Ascending aorta (tissue), 2 donors: ENCODE measurements at places on chromosomes 2 and 18.

GRCh38 chr2:204686406-204686805 lies 141.1 kb downstream of the PARD3B start:
- DNase-seq = no peak
- H3K4me3 ChIP-seq = no peak overlapping the region
- no peaks in the 10 kb centered on the region for H3K36me3 ChIP-seq

DNA sequence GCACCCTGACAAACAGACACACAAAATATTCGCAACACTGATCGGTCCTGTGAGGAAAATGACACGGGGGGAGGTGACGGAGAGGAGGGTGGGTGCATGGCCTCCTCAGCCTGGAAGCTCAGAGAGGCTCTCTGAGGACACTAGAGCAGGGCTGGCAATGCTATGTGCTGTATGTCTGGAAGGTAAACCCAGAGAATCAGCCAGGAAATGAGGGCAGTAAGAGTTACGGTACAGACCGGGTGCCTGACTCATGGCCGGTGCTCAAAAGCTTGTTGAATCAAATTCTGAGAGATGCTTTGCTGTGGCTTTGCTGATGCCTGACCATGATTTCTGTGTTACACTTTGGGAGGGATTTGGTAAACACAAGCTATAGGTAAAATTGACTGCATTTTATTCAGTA lies 81.9 kb downstream of the CCDC93 start:
- H3K36me3 ChIP-seq = peaks cover 68% of the 10 kb centered on the region
- H3K4me3 ChIP-seq = no peak overlapping the region
- no peaks in the 10 kb centered on the region for H3K4me1 ChIP-seq
- no peak overlapping the region for H3K27ac ChIP-seq

GRCh38 chr2:109348671-109349502 lies 219.9 kb downstream of the SH3RF3 start:
- H3K27ac ChIP-seq = peak overlapping the region; percentile 76
- DNase-seq = no peak
- H3K27me3 ChIP-seq = no peaks in the 10 kb centered on the region
- H3K36me3 ChIP-seq = no peaks in the 10 kb centered on the region
- peaks cover 40% of the 10 kb centered on the region for H3K4me1 ChIP-seq

GRCh38 chr18:13566941-13567746 lies 159.2 kb downstream of the FAM210A start:
- H3K27ac ChIP-seq = peak overlapping the region; percentile 70
- no peak overlapping the region for H3K4me3 ChIP-seq
- DNase-seq = peak; percentile 52
- peaks cover 23% of the 10 kb centered on the region for H3K4me1 ChIP-seq

DNA sequence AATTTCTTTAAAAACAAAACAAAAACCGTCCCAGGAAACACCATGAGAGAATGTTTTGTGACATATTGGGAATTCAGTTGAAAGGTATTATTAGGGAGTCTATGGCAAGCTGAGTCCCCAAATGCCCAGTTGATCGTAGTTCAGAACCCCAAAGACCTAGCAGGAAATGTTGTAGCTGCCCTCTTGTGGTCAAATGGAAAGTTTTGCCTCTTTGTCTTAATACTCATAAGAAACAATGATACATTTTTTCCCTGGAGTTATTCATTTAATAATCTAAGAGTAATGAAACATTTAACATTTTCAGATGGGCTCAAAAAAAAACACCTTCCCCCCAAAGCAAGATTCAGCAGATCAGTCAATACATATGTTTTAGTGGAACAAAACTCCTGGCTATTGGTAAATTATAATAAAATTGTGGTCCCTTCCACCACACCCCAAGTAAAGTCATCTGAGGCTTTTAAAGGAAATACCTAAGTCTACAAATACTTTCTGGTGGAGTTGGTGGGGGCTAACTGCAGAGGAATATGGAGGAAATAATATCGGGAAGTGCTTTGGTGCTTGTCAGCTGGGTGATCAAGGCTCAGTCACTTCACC lies 37.8 kb upstream of the EFEMP1 start:
- no peak overlapping the region for H3K27ac ChIP-seq
- H3K36me3 ChIP-seq = no peaks in the 10 kb centered on the region
- H3K27me3 ChIP-seq = no peaks in the 10 kb centered on the region
- H3K4me1 ChIP-seq = peaks cover 8% of the 10 kb centered on the region

GRCh38 chr2:23426263-23426905 lies 41.4 kb downstream of the KLHL29 start:
- H3K27me3 ChIP-seq = no peaks in the 10 kb centered on the region
- peak; percentile 51 for DNase-seq
- no peaks in the 10 kb centered on the region for H3K36me3 ChIP-seq
- H3K4me1 ChIP-seq = peaks cover 21% of the 10 kb centered on the region

DNA sequence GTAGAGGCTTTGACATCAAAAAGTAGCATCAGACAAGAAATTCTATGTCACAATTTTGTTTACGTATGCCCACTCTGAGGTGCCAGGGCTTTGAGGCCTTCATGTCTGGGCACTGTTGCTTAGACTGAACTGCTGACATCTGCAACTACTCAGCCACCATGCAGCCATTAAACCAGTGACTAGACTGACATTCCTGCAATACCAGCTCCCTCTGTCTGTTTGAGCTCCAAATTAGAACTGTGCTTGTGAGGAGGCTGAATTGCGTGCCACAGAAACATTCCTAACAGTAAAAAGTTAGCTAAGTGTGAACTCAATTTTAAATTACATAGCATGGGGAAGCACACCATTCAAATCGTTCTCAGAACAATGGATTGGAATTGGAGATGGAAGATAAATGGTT lies 163.2 kb downstream of the INSIG2 start:
- no peak overlapping the region for H3K27ac ChIP-seq
- H3K4me3 ChIP-seq = no peak overlapping the region
- no peak for DNase-seq
- no peaks in the 10 kb centered on the region for H3K36me3 ChIP-seq
- no peaks in the 10 kb centered on the region for H3K4me1 ChIP-seq

DNA sequence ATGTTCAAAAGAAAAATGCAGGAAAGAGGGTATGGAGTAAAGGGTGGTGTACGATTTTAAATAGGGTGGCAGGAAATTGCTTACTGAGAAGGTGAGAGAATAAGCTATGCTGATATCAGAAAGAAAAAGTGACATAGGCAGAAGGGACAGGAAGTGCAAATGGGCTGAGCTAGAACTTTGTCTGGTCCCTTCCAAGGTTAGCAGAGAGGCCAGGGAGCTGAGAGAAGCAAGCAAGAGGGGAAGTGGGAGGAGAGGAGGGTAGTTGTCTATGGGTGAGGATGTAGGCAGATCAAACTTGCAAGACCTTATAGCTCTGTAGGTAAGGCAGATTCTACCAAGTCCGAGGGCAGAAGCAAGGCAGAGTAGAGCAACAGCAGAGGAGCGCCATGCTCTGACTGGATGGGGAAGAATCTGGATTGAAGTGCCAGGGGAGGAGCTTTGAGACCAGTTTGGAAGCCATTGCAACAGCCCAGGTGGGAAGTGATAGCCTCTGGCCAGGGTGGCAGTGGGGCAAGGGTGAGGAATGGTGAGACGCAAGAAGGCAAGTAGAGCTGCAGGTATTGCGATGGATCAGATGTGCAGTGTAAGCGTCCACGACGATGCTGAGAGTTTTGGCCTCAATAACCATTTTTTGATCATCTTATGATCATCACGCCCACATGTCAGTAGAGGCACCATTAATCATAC lies 134.4 kb upstream of the APCDD1 start:
- H3K27me3 ChIP-seq = no peaks in the 10 kb centered on the region
- H3K27ac ChIP-seq = no peak overlapping the region

GRCh38 chr18:55102501-55102900 lies 143.2 kb upstream of the CCDC68 start:
- H3K27me3 ChIP-seq = no peaks in the 10 kb centered on the region
- no peak overlapping the region for H3K27ac ChIP-seq
- no peaks in the 10 kb centered on the region for H3K4me1 ChIP-seq
- no peak for DNase-seq

- peaks cover 12% of the 10 kb centered on the region for H3K4me1 ChIP-seq
- H3K27me3 ChIP-seq = no peaks in the 10 kb centered on the region
- no peak overlapping the region for H3K27ac ChIP-seq
Measured at GRCh38 chr2:219643084-219643473, 15.6 kb downstream of the SLC4A3 start.

- no peak overlapping the region for H3K27ac ChIP-seq
- no peak for DNase-seq
- H3K4me1 ChIP-seq = no peaks in the 10 kb centered on the region
- H3K27me3 ChIP-seq = no peaks in the 10 kb centered on the region
- H3K4me3 ChIP-seq = no peak overlapping the region
Measured at GRCh38 chr18:46062781-46063180, 9.3 kb downstream of the PSTPIP2 start.

DNA sequence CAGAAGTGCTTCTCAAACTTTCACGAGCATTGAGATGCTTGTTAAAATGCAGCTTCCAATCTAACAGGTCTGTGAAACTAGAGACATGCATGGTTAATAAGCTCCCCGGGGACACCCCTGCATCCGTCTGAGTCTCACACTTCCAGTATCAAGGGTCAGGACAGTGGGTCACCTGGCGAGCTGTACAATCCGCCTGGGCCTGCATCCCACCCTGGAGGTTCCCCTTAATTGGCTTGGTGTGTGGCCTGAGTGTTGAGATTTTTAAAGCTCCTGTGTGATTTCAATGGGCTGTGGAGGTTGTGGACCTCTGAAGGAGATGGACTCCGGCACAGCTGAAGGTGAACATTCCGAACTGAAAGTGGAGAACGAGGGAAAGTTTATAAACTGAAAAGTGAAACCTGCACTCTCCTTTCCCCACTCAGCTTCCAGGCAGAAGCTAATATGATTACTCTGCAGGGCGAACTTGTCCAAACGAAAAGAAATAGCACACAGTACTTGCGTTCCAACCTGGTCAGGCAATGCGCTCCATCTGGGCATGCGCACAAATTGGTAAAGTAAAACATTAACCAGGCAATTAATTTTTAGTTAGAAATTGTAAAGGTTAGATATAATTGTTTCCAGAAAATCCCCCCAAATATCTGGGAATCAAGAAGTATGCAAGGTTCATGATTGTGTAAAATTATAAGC lies 191.7 kb upstream of the ALKAL2 start:
- no peaks in the 10 kb centered on the region for H3K4me1 ChIP-seq
- H3K36me3 ChIP-seq = no peaks in the 10 kb centered on the region
- no peaks in the 10 kb centered on the region for H3K27me3 ChIP-seq
- no peak overlapping the region for H3K27ac ChIP-seq
- no peak overlapping the region for H3K4me3 ChIP-seq

DNA sequence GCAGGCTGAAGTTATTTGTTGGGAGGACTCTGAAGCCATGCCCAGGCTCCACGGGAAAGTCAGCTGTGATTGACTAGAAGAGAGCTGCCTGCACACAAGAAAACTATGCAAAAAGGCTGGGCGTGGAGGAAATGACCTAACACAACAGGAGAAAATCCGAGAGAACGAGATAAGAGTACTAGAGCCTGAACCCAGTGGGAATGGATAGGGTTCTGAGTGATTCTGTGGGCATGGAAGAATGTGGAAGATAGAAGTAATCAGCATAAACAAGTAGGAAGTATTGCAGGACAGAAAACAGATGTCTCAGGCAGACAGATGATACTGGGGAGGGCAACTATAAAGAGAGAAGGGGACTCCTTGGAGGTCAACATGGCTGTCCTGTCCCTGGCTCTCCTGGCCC lies 12.1 kb upstream of the COPS8 start:
- DNase-seq = no peak
- peak overlapping the region; percentile 70 for H3K27ac ChIP-seq
- no peaks in the 10 kb centered on the region for H3K27me3 ChIP-seq
- no peaks in the 10 kb centered on the region for H3K36me3 ChIP-seq

DNA sequence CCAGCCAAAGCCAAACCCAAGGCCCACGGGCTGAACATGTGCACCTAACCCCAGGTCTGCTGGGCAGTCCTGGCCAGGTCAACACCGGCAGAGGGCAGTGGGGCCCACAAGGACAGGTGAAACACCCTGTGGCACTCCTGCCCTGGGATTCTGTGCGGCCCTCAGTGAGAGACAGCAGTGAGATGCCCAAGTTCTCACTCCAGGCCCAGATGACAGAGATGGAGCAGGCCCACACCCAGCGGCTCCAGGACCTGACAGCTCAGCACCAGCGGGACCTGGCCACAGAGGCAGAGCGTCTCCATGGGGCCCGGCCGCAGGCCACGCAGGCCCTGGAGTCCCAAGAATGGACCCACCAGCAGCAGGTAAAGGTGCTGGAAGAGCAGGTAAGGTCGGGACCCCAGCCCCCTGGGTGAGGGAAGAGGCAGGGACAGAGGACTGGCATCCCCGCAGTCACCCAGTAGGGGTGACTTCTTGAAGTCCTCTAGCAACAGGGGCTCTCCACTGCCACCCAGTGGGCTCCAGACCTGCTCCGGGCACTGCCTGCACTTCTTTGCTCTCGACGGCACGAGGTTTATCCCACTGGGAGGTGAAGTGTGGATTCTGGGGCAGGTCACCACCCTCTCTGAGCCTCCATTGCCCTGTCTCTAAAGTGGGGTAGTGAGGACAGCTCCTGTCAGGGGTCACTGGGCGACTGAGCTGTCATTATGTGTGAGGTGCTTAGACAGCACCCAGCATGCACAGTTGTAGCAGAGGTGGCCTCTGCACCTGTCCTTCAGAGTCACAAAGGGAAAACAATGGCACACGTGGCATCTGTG lies 8.8 kb upstream of the SNED1 start:
- no peak overlapping the region for H3K4me3 ChIP-seq
- peak overlapping the region; percentile 92 for H3K27ac ChIP-seq
- H3K4me1 ChIP-seq = peaks cover 38% of the 10 kb centered on the region
- H3K27me3 ChIP-seq = no peaks in the 10 kb centered on the region

- H3K36me3 ChIP-seq = no peaks in the 10 kb centered on the region
- H3K4me3 ChIP-seq = no peak overlapping the region
- no peaks in the 10 kb centered on the region for H3K4me1 ChIP-seq
- H3K27ac ChIP-seq = no peak overlapping the region
- DNase-seq = no peak
Measured at GRCh38 chr18:35610089-35610488, 28.5 kb downstream of the GALNT1 start.

DNA sequence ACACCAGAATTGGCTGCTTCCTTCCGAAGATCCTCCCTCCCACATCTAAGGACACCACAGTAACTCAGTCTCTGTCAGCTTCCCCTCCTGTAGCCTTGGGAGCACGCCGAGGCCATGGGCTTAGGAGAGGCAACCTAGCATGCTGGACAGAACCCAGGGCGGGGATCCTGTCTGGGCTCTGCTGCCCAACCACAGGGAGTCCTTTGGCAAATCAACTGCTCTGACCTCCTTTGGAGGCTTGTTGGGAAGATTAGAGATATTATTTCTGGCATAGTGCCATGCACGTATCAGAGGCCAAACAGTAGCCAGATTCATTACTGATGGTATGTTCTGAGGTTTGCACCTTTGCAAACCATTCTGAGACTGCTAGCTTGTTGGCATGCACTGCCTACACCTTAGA lies 262.7 kb upstream of the EPAS1 start:
- peaks cover 25% of the 10 kb centered on the region for H3K4me1 ChIP-seq
- no peak overlapping the region for H3K4me3 ChIP-seq
- DNase-seq = no peak
- H3K27ac ChIP-seq = no peak overlapping the region
- H3K27me3 ChIP-seq = no peaks in the 10 kb centered on the region

- no peaks in the 10 kb centered on the region for H3K27me3 ChIP-seq
- no peak for DNase-seq
- H3K36me3 ChIP-seq = no peaks in the 10 kb centered on the region
Measured at GRCh38 chr2:164697688-164698461, 76.6 kb upstream of the GRB14 start.

GRCh38 chr18:26267357-26267930 lies 41.2 kb downstream of the TAF4B start:
- no peak overlapping the region for H3K4me3 ChIP-seq
- no peak for DNase-seq
- H3K4me1 ChIP-seq = no peaks in the 10 kb centered on the region
- no peaks in the 10 kb centered on the region for H3K36me3 ChIP-seq
- no peaks in the 10 kb centered on the region for H3K27me3 ChIP-seq

GRCh38 chr18:13191779-13192178 lies 26.8 kb upstream of the LDLRAD4 start:
- no peaks in the 10 kb centered on the region for H3K4me1 ChIP-seq
- H3K27me3 ChIP-seq = no peaks in the 10 kb centered on the region
- no peaks in the 10 kb centered on the region for H3K36me3 ChIP-seq
- no peak overlapping the region for H3K27ac ChIP-seq
- no peak for DNase-seq
